Activated CD8-positive, alpha-beta memory T cell treated with anti-CD3 and anti-CD28 coated beads, Interleukin-2, amount 10 ng/mL, durations not matched to agents 7 days and 5 days (primary cell): ENCODE measurements at places on chromosomes 11 and 22. TPM values are rescaled to one million over a fixed set of nuclear protein-coding genes. Genes with fewer than 3 reads are reported as not detected.
A peak's percentile ranks its signal among the peaks of the same experiment; 100 is the strongest.

- peak; percentile 35 for DNase-seq
Measured at GRCh38 chr22:23067023-23067650, 3.2 kb upstream of the GNAZ start.

DNA sequence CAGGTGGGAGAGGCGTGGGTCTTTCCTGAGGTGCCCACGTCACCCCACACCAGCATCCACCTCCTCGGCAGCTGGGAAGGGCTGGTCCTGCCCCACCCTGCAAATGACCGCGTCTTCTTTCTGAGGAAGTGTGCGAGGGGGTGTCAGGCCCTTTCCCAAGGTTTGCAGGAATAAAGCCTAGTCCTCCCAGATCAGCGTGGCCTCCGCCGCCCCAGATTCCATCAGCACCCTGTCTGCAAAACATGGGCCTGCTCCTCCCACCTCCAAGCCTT lies 14.4 kb upstream of the SLC39A13 start:
- DNase-seq = no peak

DNA sequence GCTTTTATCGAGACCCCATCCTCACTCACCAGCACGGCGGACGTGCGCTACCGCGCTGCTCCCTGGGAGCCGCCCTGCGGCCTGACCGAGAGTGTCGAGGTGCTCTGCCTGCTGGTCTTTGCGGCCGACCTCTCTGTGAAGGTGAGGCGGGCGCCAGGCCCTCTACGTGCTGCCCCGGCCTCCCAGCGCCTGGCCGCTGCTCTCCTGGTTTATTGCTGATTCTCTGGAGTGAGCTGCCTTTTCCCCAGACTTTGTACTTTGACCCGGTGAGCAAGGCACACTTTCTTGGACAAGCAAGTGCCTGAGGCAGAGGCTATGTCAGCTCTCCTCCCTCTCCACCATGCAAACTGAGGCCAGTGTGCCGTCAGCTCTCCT lies 6.5 kb downstream of the TPCN2 start:
- no peak for DNase-seq

- no peak for DNase-seq
Measured at GRCh38 chr11:119687373-119688046, 41.5 kb downstream of the NECTIN1 start.

- no peak for DNase-seq
Measured at GRCh38 chr22:26972286-26972685, 314.9 kb downstream of the MIAT start.

- DNase-seq = no peak
Measured at GRCh38 chr11:87176044-87176443, 138.3 kb downstream of the TMEM135 start.

DNA sequence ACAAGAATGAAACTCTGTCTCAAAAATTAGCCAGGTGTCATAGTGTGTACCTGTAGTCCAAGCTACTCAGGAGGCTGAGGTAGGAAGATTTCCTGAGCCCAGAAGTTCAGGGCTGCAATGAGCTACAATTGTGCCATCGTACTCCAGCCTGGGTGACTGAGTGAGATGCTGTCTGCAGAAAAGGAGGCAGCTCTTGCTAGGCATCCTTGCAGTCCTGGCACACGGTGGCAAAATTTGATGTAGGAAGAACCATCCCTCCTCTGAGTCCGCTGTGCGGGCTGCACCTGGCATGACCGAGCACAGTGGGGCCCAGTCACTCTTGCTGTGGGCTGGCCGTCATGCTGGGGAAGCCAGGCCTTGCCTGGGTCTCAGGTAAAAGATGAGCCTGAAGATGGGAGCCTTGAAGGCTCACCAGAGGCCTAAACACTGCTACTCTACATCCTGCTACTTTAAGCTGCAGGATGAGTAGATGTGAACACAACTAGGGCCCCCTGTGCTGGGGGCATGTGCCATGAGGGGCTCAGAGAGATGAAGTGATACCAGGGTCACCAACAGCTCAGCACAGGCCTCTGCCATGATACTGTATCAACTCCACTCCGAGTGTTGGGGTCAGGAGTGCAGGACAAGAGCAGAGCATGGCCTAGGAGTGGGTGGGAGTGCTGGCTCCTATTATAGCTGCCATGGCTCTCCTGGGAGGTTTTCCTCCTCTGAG lies 18.6 kb downstream of the CDC45 start:
- no peak for DNase-seq

- DNase-seq = peak; percentile 52
Measured at GRCh38 chr11:122656631-122657101, 1.1 kb downstream of the UBASH3B start.

DNA sequence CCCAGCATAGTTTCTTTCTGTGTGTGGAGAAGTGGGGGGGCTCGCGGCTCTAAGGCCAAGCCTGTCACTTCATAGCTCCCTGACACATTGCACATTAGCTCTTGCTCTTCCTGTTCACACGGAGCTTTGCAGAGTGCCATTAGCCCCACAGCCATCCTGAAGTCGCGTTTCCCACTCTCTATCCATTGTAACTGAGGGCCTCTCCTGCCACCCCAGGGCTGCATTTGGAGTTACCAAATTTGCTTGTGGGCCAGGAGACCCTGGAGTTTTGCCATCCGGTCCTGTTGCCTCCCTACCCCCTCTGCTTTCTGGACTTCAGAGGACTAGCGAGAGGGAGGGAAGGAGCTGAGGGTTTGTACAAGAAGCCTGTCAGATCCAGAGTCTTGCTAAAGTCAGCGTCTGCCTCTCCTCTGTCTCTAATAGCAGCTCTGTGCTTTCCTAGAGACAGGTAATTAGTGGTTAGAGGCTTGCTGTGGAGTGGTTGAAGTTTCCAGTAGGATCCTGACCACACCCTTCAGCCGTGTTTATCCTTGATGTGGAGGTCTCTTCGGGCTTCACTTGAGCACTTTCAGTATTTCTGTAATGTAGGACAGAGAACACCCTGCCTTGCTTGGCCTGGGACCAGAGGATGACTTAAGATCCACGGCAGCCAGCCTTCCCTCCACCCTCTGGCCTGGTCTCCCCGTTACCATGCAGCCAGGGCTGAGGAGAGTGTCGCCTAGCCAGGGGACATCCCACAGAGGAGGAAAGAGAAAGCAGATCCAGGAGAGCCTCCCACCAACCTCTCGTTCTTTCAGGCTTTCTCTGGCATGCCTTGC lies 14.1 kb downstream of the DCPS start:
- DNase-seq = peak; percentile 70

- DNase-seq = no peak
Measured at GRCh38 chr11:28296426-28296825, 188.2 kb downstream of the METTL15 start.

DNA sequence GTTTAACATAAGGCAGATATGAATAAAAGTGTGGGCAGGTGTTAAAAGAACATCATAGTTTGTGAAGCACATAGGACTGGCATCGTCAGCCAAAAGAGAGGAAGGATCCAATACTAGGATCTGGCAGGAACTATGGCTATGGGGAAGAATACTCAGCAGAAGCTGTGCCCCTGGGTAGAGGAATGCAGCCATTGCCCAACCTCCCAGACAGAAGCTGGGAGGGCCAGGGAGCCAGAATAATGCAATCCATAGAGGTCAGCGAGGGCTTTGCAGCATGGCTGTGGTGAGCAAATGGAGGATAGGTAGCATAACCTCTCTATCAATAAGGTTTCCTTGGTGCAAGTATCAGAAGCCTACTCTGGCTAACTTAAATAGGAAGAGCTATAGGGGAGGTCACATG lies 11.7 kb upstream of the CSTF3 start:
- DNase-seq = no peak

Gene CHEK1
- 133 TPM for total RNA-seq

Gene LINC01488
- total RNA-seq = not detected

Gene OVOL1
- total RNA-seq = not detected
